ENCODE measurements at places on chromosomes 12 and 14. TPM values are rescaled to one million over a fixed set of nuclear protein-coding genes. Genes with fewer than 3 reads are reported as not detected.

The CLEC1B gene
- not detected for total RNA-seq

The TMTC2 gene
- 10.9 TPM for total RNA-seq

The ALX1 gene
- not detected for total RNA-seq

The GPR137C gene
- 0.62 TPM for total RNA-seq

The CCDC85C gene
- total RNA-seq: 6.4 TPM

The SLC38A4 gene
- 0.12 TPM for total RNA-seq

The MAP3K9 gene
- 1.5 TPM for total RNA-seq

The C2CD5 gene
- 41.0 TPM for total RNA-seq

The RPGRIP1 gene
- total RNA-seq: 0.39 TPM

The RNASE3 gene
- 0.57 TPM for total RNA-seq

The KCNC2 gene
- total RNA-seq: not detected

The C12orf50 gene
- total RNA-seq: 0.32 TPM

The MNAT1 gene
- total RNA-seq: 38.2 TPM

The SERPINA10 gene
- not detected for total RNA-seq
